ENCODE measurements at places on chromosomes 11 and 22.
A peak's percentile ranks its signal among the peaks of the same experiment; 100 is the strongest.

DNA sequence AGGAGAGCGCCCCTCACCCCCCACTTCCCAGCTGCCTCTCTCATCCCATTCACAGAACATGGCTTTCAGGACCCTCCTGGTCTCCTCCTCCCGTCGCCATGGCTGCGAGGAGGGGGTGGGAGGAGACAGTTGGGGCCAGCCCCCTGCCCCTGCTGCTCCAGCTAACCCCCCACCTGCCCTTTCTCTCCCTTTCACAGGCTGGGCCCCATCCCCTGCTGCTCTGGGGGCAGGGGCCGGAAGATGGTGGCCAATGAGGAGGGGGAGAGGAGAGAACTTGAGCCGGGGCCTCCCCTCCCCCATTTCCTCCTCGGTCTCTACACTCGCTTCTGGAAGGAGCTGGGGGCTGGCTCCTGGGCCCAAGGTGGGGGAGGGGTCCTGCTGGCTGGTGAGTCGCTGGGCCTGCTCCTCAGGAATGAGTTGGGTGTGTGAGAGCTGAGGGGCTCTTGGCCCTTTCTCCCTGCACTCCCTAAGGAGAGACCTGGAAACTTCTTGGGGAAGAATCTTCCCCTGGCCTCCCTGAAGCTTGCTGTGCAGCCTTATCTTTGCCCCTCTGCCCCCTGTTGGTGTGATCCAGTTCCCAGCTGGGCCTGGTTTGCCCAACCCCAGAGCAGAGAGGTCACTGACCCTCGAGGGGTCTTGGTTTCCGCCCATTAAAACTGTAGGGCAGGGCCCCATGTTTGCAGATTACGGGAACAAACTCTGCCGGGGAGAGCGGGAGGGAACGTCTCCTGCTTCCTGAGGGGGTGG is 10.2 kb downstream of the YPEL4 start:
- DNase-seq = no peak

DNA sequence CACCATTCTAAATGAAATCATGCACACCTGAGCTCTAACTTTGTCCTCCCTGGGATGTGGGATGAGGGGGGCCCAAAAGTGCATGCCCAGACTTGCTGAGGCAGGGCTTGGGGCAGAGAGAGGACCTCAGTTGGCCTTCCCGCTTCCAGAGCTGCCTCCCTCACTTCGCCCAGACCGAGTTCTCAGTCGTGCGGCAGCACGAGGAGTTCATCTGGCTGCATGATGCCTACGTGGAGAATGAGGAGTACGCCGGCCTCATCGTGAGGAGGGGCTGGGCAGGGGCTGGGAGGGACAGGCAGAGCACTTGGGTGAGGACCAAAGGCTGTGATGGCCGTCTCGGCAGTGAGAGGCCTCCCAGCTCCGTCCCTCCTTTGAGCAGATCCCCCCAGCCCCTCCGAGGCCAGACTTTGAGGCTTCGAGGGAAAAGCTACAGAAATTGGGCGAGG is 8.2 kb downstream of the CFL1 start:
- DNase-seq = peak; percentile 83

- DNase-seq = no peak
Measured at GRCh38 chr11:126212089-126212660, 593 bp downstream of the FAM118B start.

DNA sequence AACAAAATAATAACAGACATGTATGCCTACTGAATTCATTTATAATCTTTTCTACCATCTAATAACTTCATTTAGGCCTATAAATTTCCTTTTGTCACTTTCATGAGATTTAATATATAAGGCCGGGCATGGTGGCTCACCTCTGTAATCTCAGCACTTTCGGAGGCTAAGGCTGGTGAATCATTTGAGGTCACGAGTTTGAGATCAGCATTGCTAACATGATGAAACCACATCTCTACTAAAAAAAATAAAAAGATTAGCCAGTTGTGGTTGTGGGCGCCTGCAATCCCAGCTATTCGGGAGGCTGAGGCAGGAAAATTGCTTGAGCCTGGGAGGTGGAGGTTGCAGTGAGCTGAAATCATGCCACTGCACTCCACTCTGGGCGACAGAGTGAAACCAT is 14.2 kb upstream of the NTM start:
- DNase-seq = no peak

GRCh38 chr11:129658526-129658867 is 157.2 kb upstream of the TMEM45B start:
- DNase-seq = no peak

- DNase-seq = no peak
Measured at GRCh38 chr11:62539238-62539925, 7.2 kb downstream of the AHNAK start.
